ENCODE measurements at places on chromosomes 11 and 22.

GRCh38 chr11:72738199-72739141, 13.7 kb downstream of the ARAP1 start:
- peak; percentile 56 for DNase-seq

GRCh38 chr11:31107649-31108048, 261.9 kb downstream of the DCDC1 start:
- no peak for DNase-seq

DNA sequence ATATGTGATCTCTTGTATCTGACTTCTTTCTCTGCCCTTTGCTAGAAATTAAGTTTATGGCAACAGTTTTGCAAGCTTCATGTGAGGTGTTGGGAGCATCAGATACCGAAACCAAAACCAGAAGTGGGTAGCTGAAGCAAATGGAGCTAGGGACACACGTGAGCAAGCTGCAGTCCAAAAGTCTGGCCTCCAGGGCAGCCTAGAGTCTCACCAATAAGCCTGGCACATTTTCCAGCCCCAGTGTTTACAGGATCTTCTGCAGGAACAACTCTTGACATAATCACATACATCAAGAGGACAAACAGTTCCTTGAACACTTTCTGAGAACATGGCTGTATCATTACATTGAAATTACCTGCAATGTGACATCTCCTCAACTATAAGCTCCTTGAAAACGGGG, 114.1 kb downstream of the LARGE1 start:
- no peak for DNase-seq

GRCh38 chr22:32910429-32910772, 108.9 kb downstream of the TIMP3 start:
- DNase-seq: no peak

DNA sequence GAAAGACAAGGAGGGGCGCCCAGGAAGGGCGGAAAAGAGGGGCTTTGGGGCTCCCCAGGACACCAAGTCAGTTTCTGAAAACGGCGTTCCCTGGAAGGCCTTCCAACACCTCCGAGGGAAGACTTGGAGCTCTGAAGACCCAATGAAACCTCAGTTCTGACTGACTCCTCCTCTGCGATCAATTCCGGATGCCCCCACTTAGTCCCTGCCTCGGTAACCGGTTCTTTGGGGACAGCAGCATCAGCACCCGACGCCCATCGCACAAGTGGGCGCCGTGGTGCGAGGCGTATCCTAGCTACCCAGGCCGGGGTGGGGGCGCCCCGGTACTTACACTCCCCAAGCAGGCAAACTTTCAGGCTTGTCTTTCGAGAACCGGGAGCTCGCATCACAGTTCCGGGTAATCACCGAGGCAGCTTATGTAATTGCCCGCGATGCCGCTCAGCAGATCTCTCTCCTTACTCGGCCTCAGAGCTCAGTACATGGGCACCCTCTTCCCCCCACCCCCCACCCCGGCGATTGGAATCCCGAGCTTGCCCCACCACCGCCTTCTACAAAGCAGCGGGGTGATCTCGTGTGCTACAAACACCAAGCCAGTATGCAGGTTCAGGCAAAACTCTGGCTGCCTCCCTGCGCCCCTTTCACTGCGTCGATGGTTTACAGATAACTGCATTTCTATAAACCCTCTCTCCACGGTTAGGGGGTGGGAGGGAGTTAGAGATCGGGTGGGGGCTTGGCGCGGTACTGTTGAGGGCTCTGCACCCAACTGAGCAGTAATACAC, 2.0 kb downstream of the TENM4 start:
- peak; percentile 61 for DNase-seq

- no peak for DNase-seq
Observed at GRCh38 chr22:49525801-49526535, 301.7 kb downstream of the BRD1 start.

DNA sequence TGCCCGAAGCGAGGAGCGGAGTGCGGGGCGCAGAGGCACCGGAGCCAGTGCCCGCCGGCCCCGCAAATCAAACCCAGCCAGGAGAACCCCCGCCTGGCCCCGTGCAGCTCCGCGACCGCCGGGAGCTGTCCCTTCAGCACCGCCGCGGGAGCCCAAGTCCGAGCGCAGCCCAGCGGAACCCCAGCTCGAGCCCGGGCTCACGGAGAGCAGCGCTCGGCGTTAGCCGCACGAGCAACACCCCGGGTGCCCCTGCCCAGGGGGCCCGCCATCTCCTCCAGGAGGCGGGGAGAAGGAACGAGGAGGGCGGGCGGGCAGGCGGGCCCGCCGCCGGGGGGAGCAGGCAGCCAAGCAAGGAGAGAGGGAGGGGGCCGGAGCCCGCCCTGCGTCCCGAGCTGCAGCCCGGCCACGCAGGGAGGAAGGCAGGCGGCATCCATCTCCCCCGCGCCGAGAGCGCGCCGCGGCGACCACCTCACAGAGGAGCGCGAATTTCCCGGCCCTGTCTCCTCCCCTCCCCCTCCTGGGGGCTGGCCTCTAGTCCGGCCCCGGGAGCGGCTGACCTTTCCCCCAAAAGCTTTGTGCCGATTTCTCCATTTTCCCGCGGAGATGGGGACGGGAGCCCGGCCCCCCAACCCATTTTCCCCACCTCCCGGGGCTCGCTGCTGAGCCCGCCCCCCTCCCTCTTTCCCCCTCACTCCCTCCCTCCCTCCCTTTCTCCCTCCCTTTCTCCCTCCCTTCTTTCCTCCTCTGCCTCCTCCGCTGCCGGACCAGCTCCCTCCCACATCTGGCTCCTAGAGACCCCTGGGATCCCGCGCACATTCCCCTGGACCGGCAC, 621 bp downstream of the KCNC1 start:
- DNase-seq: peak; percentile 93

DNA sequence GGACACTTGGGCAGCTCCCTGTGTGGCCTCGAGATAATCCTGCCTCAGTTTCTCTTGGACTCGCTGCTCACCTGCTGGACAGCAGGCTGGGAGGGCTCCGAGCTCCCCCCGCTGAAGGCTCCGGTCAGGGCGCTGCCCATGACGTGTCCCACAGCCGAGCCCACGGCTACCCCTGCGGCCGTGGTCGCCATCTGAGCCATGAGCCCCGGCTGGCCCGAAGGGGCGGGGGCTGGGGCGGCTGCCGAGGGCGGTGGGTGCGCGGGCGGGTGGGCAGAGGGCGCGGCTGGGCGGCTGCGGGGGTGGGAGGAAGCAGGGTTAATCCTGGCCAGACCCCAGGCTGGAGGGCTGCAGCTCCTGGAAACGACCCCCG, 484 bp downstream of the CHCHD10 start:
- DNase-seq: no peak
